Panc1 (cell line): ENCODE measurements at places on chromosomes 7 and 10.

DNA sequence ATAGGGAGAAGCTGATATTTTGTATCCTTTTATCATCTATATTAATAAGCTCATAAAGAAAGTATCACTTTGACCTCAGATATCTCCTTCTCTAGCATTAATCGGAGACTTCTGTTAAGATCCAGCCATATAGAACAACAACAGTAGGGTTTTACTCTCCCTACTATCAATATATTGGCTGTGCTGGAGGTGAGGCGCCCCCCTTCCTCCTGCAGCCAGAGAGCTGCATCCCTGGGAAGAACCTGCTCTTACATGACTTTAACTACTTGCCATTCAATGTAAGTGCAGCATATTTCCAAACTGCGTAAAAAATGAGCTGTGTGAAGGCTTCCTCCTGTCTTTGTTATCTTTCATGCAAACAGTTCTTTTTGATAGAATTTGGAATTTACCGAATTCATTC lies 247.8 kb downstream of the SDK1 start:
- DNase-seq: no peak

DNA sequence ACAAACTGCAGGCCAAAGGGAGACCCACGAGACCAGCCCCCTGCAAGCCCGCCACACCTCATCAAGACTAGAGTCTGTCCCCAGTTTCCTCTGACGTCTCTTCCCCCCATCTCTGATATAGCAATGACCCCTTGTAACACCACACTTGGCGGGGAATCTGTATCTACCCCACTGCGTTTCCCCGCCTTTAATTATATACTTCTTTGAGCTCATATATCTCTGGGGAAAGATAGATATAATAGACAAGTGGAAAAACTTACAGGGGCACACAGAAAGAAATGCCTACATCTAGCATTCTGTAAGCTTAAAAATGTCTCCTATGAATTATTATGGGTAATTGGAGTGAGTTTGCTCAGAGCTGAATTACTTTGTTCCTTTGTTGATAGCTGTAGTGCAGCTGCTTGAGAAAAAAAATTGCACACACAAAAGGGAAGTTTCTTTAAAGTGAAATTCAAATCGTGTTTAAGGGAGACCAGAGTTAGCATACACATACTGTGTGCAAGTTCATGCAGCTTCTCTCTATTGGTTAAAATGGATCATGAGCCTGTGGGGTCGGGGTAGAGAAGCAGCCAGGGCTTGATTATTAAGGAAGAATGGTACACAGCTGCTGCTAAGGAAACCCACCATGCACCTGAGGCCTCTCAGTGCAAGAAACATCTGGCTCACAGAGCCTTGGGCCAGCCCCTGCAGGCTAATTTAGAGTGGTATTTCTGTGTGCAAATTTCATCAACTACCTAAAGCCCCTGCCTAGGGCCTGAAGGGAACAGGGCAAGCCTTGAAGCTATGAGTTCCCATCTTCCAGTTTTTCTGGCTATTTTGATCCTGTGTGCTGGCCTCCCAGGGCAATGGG lies 32.5 kb downstream of the CDCA7L start:
- no peak for DNase-seq

GRCh38 chr7:47444376-47445098 lies 137.4 kb downstream of the TNS3 start:
- no peak for DNase-seq

DNA sequence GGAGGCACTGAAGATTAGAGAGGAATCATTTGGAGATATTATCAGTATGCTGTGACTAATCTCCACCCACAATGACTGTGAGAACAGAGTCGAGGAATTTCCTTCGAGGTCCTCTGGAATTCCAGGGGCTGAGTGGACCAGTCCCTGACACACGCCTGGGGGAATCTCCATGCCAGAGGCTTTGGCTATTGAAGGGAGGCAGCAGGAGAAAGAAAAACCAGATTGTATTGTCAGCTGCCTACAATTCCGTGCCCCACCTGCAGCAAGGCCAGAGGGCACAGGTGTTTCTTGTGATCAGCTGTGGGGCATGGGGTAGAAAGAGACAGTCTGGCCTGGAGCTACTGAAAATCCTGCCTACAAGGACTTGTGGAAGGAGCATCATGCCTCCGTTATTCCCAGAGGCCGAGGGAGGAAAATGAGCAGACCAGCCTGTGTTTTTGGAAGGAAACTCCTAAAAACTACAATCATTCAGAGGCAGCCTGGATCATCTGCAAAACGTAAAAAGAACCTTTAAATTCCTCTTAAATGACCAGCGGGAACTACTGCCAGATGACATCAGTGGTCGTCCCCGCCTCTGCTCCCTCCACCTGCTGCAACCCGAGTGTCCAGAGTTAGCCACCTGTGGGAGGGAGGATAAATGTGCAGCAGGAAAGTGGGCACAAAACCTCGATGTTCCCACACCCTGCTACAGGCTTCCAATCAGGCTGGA lies 25.4 kb upstream of the ANK3 start:
- DNase-seq: no peak

DNA sequence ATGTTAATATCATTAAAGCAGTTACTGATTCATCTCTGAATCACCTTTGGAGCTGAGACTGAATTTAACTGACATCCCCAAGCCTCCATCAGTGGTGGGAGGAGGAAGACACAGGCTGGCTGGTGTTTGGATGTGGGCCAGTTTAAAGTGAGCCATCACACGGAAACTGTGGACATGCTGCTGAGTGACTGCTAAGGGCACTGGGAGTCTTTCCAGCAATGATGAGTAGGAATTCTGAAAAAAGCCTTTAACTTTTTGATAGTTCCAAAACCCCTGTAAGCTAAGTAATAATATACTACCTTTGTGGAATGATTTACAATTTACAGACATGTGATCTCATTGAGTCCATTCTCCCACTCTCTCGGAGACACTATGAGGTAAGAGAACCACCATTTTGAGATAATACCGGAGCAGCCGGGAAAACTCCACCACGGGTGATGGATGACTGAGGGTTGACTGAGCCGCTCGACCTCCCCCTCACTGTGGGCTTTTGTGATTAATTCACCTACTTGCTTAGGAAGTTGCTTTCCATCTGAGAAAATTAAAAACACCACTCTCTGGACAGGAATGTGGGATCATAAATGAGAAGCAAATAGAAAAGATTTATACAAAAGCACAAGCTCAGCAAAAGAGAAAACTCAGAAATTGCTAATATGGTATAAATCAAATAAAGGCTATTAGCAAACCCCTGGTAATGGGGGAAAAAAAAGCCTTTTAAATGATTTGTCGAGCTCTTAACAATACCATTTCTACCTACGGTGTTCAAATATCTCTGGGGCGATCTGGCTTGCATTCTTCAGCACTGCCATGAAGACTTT lies 194.8 kb downstream of the FANK1 start:
- DNase-seq: peak; percentile 60

GRCh38 chr7:48089046-48090003 lies at the start of gene UPP1:
Gene UPP1 (plus strand): TSS chr7:48089265. CDS start chr7:48094784, 5,519 bp downstream.
- no peak for DNase-seq

- DNase-seq: no peak
Observed at GRCh38 chr10:48807791-48808470, 123.3 kb downstream of the WDFY4 start.

DNA sequence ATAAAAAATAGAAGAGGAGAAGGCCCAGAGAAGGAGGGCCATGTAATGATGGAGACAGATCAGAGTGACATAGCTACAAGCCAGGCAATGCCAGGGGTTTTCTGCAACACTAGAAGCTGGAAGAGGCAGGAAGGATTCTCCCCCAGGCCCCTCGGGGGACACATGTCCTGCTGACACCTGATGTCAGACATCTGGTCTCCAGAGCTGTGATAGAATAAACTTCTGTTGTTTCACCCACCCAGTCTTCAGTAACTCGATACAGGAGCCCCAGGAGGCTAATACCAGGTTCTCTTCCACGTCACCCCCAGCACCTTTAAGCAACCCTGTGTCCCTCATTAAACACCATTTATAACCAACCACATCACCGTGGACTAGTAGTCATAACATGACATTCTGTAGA lies 94.9 kb downstream of the TMEM130 start:
- no peak for DNase-seq
